ENCODE measurements at places on chromosomes 11 and 22. TPM values are rescaled to one million over a fixed set of nuclear protein-coding genes. Genes with fewer than 3 reads are reported as not detected.

The ZNF202 gene
- total RNA-seq, result 5.0 TPM

The CCDC73 gene
- not detected for total RNA-seq

The CYP2D6 gene
- not detected for total RNA-seq

The POLR2L gene
- 317 TPM for total RNA-seq

The GRAP2 gene
- not detected for total RNA-seq

The MFRP gene
- total RNA-seq, result 0.07 TPM

The FGF3 gene
- not detected for total RNA-seq

The C22orf31 gene
- not detected for total RNA-seq

The CPT1B gene
- total RNA-seq, result 0.60 TPM

All from mammary microvascular endothelial cell (primary cell).